ENCODE measurements at places on chromosomes 12 and 14.

- DNase-seq, result no peak
Observed at GRCh38 chr14:95229749-95230148, 72.4 kb upstream of the DICER1 start.

- DNase-seq, result no peak
Observed at GRCh38 chr14:36105401-36105800, 71.1 kb downstream of the PTCSC3 start.

GRCh38 chr12:88469154-88469553, 111.1 kb downstream of the KITLG start:
- DNase-seq, result no peak

GRCh38 chr14:104256025-104256424, 117.6 kb downstream of the KIF26A start:
- no peak for DNase-seq

GRCh38 chr12:30582943-30583342, 112.7 kb downstream of the IPO8 start:
- DNase-seq, result no peak

- no peak for DNase-seq
Observed at GRCh38 chr14:56217380-56218045, 99.3 kb downstream of the PELI2 start.

DNA sequence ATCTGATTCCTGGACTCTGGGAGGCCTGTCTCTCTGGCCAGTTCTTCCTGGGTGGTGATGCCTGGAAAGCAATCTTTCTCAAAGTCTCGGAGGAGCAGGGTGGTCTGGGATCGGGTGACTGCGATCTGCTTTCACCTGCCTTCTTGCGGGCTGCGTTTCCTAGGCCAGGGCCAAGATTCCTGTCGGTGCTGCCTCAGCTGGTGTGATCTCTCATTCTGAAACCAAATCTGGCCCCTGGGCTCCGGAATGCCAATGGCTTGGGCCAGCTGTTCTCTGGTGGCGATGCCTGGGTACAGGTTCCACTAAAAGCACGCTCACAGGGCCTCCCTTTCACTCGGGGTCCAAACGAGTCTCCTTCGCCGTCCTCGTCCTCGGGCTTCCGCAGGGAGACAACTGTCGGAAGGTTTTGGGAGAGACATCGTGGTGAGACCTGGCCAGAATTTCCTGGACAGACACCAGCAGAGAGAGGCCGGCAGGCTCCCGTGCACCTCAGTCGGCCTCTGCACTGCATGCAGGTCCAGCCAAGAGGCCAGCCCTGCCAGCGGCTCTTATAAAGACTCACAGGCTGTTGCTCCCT, 187.1 kb downstream of the ALG10 start:
- DNase-seq, result no peak

- no peak for DNase-seq
Observed at GRCh38 chr14:69572841-69573135, 1.9 kb downstream of the CCDC177 start.

GRCh38 chr14:103685276-103686211, 29.7 kb downstream of the XRCC3 start:
- DNase-seq, result no peak

GRCh38 chr12:97300891-97301290, 161.7 kb upstream of the RMST start:
- DNase-seq, result no peak

- DNase-seq, result peak; percentile 51
Observed at GRCh38 chr12:116060764-116061163, 216.7 kb downstream of the MED13L start.

- DNase-seq, result no peak
Observed at GRCh38 chr12:96543-96942, 30.0 kb downstream of the IQSEC3 start.

DNA sequence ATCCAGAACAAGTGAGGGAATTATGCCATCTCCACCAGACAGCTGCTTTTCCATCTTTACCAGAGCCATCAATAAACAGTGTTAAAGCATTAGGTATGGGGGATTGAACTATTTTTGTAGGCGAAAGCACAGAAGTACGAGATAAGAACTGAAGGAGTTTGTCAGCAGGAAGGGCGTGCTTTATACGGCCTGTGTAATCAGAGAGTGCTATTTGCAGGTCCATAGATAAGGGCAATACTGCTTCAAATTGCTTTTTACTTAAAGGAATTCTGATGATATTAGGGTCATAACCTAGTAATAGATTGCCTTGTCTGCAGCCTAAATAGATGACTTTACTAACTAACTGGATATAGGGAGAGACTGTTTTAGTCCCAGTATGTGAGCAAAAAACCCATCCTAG, 20.3 kb upstream of the CLEC4E start:
- no peak for DNase-seq

GRCh38 chr12:49512546-49512945, 26.3 kb upstream of the KCNH3 start:
- no peak for DNase-seq

DNA sequence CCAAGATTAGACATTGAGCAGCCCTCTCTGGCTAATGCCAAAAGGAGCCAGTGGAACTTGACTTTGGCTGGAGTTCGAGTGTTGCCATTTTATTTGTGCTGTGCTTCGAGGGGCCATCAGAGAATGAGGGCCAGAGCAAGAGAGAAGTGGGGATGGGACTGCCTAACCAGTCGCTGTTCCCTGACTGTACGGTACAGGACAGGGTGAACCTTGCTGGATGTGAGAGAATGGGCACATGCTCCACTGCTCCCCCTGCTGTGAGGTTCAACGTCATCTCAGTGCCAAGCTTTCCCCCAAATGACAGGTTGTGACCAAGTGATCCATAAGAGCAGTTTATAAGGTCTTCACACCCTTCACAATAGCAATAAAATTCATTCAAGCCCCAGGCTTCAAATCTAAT, 55.1 kb upstream of the BCL11B start:
- DNase-seq, result peak; percentile 4

DNA sequence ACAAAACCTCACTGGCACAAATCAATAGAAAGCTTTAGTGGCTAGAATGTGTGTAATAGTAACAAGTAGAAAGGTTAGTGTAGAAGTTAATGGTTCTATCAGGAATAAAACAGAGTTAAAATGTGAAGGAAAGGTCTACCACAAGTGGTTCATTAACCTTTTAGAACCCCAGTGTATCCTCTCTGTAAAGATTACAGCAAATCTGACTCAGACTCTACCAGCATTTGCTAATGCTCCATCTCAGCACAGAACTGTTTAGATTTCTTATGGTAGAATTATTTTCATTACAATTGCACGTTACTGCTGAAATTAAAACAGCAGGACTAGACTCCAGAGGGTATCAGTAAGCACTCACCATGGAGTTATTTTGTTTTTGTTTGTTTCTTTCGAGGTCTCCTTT, 609.0 kb upstream of the LMO3 start:
- DNase-seq, result no peak

DNA sequence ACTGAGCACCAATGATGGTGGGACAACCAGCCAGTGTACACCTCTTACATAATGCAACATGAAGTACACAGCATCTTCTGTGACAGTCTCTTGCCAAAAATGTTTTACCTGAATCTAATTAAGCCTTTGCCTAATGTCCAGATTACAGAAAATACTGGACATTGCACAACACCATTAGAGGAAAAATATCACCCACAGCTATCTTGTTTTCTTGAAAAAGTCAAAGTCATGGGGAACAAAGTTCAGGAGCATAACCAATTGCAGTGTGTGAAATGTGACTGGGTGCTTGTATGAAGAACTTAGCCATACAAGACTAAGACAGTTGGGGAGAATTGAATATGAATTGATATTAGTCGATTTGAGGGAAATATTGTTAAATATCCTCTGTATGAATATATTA, 12.1 kb upstream of the ANO6 start:
- no peak for DNase-seq

GRCh38 chr12:12798480-12798879, 13.0 kb downstream of the APOLD1 start:
- no peak for DNase-seq

GRCh38 chr14:89206389-89207031, 210.5 kb downstream of the FOXN3 start:
- DNase-seq, result no peak

- DNase-seq, result no peak
Observed at GRCh38 chr14:65926935-65927700, 514.6 kb downstream of the FUT8 start.

DNA sequence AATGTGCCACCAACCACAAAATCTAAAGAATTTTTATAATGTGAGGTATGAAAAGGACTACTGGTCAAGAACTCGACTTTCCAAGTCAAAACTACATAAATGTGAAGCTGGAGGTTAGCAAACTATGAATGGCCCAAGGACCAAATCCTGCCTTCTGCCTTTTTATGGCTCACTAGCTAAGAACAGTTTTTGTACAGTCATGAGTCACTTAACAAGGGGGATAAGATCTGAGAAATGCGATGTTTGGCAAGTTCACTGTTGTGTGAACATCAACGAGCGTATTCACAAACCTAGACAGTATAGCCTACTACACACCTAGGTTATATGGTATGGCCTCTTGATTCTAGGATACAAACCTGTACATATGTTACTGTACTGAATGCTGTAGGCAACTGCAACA, 28.2 kb downstream of the FERMT2 start:
- no peak for DNase-seq

GRCh38 chr14:78805570-78805969, 635.4 kb downstream of the NRXN3 start:
- no peak for DNase-seq

DNA sequence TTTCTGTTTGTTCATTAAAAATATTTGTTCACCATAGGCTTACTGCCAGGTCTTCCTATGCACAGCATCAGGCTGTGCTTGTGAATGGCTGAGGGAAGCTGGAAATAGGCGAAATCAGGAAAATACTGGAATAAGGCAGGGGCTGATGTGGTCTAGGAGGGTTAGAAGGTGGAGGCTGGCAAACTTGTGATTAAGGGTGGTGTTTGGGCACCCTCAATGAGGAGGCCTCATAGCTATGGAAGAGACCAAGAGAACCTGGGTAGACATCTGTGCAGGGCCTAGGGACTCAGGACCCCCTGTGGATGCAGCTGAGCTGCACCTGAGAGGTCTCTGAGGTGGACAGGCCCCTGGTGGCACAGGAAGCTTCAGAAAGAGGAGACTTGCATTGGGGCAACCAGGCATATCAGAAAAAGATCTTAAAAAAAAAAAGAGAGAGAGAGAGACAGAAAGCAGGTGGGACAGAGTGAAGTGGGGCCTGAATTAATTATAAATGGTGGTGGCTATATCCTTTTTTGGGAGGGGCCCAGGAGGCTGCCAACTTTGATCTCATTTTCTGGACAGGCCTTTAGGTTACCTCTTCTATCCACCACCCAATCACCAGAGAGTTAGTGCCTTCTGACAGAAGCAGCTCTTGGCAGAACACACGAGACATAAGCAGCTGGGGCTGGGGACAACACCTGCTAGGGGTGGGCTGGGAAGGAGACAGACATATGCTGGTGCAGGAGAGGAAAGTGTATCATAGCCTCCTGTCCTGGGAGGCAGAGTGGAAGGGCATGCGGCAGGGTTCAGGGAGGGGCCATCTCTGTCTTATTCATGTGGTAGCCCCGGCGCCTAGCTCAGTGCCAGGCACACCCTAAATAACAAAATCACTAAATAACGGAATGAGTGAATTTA, 46.7 kb upstream of the ATP23 start:
- no peak for DNase-seq
